T-helper 2 cell treated with Interferon-gamma antibody and Interleukin-4, amounts not matched to agents 5 μg/mL and 100 μg/mL, for 36 hours (primary cell): ENCODE measurements at places on chromosomes 1 and 21.

- DNase-seq = no peak
- no peak overlapping the region for H3K27ac ChIP-seq
- no peaks in the 10 kb centered on the region for H3K36me3 ChIP-seq
- no peaks in the 10 kb centered on the region for H3K27me3 ChIP-seq
- no peaks in the 10 kb centered on the region for H3K4me1 ChIP-seq
These were observed 98.4 kb upstream of the LYPLAL1 start for GRCh38 chr1:219075121-219075879.

DNA sequence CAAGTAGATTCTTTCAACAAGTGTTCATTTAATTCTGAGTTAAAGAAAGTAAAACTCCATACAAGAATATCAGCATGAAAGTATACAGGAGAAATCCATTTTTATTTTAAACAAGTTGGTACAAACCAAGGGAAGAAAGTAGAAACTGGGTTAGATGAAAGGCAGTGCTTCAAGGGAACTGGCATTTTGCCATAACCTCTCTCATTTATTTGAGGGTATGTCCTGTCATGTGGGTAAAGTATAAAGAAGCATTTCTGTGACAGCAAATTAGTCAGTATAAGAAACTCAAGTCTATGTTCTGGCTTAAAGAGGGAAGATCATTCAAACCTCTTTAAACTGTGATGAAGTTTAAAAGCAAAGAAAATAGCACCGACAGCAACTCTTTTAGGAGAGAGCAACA, 32.0 kb downstream of the OLFM3 start:
- no peak for DNase-seq
- no peak overlapping the region for H3K4me3 ChIP-seq
- H3K27ac ChIP-seq = no peak overlapping the region
- no peaks in the 10 kb centered on the region for H3K27me3 ChIP-seq
- H3K4me1 ChIP-seq = no peaks in the 10 kb centered on the region

DNA sequence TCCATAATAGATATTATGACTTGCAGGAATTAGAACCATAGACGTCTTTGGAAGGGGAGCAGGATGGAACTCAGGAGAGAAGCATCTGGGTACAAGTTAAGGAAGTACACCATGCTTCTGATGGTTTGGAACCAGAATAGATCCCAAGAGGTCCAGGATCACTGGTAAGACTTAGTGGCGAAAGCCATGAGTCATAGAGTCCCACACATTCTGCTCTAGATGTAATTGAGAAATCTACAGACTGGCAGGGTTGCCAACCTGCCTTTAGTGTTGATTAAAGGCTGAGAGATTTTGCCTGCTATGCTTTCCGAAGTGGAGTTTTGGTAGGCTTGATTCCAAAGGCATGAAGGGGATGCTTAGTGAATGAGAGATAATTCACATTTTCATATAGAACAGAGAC, 57.1 kb upstream of the C1orf87 start:
- H3K27ac ChIP-seq = no peak overlapping the region
- no peaks in the 10 kb centered on the region for H3K36me3 ChIP-seq
- no peak overlapping the region for H3K4me3 ChIP-seq
- DNase-seq = no peak
- peaks cover 7% of the 10 kb centered on the region for H3K4me1 ChIP-seq
- no peaks in the 10 kb centered on the region for H3K27me3 ChIP-seq

DNA sequence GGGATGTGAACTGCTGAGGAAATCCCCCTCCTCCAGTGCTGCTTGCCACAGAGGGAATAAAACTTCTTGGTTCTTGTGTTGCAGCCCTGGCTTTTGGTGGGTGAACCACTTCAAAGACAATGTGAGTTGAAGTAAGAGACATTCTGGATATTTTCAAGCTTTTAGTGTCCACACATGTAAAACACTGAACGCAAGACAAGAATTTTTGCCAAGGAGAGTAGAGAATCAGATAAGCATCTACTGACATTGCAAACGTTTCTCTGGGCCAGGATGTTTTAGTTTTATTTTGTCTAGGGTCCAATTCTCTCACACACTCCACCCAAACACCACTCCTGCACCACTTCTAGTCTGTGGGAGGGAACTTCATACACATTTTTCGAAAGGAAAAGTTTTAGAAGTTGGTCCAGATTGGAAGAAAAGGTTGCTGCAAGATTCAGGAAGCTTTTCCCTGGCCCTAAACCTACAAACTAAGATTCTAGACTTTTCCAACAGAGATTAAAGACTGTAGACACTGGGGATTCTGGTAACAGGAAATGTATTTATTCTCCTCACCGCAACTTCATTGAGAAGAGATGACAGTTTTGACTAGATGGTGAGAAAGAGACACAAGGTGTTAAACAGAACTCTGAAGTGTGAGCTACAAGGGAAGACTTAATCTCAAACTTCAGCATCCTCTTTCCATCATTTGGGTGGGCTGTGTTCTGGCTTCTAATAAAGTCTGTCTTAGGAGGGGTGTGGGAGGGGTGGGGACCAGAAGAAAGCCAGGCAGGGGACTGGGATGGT, 16.1 kb downstream of the FASLG start:
- peaks cover 4% of the 10 kb centered on the region for H3K36me3 ChIP-seq
- peaks cover 59% of the 10 kb centered on the region for H3K4me1 ChIP-seq
- no peak for DNase-seq
- H3K27ac ChIP-seq = peak overlapping the region; percentile 79
- H3K4me3 ChIP-seq = peak overlapping the region; percentile 54

DNA sequence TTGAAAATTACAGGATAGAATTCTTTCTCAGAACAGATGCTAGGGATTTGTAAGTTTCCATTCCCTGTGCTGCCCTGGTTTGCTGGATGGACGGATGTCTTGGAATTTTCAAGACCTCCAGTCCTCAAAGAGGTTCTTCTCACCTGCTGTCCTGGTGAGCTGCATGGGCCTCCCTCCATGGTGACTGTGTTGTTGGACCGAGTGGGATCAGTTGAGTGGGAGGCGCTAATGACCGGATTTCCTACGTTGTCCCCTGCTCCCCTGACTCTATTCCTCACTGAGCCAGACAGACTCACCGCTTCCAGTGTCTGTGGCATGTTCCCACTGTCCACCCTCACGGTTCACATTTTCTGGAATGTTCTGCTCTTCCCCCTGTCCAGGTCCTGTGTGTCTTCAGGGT, 229.8 kb downstream of the CAMTA1 start:
- DNase-seq = no peak
- H3K27ac ChIP-seq = no peak overlapping the region
- H3K27me3 ChIP-seq = no peaks in the 10 kb centered on the region
- H3K36me3 ChIP-seq = no peaks in the 10 kb centered on the region
- no peaks in the 10 kb centered on the region for H3K4me1 ChIP-seq
